ENCODE measurements at places on chromosomes 7 and 10.

GRCh38 chr7:96157856-96158255 is 164.0 kb downstream of the SLC25A13 start:
- no peak overlapping the region for H3K27ac ChIP-seq
- H3K27me3 ChIP-seq: no peaks in the 10 kb centered on the region
- H3K4me1 ChIP-seq: no peaks in the 10 kb centered on the region
- H3K4me3 ChIP-seq: no peak overlapping the region

DNA sequence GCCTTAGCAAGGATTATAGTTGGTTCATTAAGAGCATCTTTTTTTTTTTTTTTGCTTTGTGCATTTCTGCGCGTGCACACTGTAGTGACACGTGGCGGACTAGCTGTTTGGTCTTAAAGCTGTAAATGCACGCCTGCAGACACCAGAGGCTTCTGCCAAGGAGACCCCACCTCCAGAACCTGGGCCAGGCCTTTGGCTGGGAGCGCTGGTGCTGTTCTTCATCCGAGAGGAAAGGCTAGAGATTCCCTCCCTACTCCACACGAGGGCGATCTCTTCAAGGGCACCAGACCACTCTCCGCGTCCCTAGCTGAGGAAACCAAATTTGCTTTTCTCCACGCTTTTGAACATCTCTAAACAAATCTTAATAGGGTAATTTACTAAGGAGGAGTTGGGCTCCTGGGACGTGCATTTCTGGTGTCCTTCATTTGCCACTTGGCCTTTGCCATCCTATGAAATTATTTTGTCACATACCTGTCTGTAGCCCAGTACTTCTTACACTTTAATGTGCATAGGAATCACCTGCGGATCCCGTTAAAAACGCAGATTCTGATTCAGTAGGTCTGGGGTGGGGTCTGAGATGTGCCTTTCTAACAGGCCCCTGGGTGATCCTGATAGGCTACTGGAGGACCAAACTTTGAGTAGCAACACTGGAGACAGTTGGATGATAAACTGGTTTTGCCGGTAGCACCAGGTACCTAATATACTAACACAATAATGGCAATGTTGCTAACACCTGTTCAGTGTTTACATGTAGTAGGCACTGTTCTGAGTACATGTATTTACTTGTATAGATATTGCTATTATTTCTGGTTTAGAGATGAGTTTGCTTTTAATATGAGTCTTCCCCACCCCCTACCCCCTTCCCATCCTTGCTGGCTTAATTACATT is 1.3 kb upstream of the SLC26A5 start:
- H3K4me1 ChIP-seq: peaks cover 7% of the 10 kb centered on the region
- no peak overlapping the region for H3K4me3 ChIP-seq
- H3K27me3 ChIP-seq: peaks cover 24% of the 10 kb centered on the region
- H3K36me3 ChIP-seq: no peaks in the 10 kb centered on the region
- no peak overlapping the region for H3K27ac ChIP-seq
- no peak for DNase-seq

DNA sequence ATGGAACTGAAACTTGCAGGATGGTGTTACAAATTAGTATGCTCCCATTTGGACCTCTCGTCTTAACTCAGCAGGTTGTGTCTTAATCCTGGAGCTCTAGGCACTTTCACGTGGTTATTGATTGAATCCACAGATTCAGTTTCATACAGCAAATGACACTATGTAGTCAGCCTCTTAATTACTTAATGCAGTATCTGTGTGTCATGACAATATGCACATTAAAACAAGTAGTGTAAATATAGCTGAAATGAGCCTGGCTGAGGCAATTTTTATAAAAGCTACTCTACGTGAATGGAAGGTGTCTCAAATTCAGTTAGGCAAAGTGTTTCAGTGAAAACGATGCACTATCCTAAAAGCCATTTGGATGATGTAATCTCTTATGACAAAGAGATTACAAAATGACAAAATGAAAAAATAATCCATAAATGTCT is 86.8 kb downstream of the CD36 start:
- no peak overlapping the region for H3K4me3 ChIP-seq
- no peaks in the 10 kb centered on the region for H3K36me3 ChIP-seq
- no peak overlapping the region for H3K27ac ChIP-seq
- H3K27me3 ChIP-seq: no peaks in the 10 kb centered on the region
- DNase-seq: no peak

DNA sequence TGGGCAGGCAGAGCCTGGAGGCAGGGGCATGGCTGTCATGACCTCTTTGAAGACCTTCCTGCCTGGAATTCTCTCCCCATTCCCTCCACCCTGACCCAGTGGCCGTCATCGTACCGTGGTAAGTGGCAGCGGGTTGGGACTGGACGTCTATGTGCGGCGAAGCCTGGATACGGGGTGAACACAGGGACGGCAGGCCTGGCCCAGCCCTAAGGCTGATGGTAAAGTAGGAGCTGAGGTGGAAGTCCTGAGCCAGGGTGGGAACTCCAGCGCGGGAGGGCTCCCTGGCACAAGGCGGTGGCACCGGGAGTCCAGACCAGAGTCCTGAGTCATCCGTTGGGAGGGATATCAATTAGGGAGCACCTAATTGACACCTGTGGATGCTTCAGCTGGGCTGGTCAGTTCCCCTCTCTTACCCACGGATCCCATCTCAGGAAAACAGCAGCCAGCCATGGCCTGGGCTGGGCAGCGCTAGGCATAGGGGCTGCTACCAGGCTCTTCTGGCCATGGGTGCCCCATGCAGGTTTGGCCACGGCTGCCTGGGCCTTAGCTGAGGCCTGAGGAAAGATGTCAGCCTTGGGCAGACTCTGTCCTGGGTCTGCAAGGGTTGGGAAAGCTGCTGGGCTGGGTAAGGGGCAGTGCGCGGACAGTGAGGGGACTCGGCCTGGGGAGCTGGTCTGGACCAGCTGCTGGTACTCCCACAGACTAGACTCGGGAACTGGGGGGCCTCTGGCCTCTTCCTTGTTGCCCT is 3.3 kb downstream of the PPIF start:
- peaks cover 27% of the 10 kb centered on the region for H3K4me1 ChIP-seq
- H3K27me3 ChIP-seq: no peaks in the 10 kb centered on the region
- no peak overlapping the region for H3K4me3 ChIP-seq
- H3K27ac ChIP-seq: no peak overlapping the region

- H3K27ac ChIP-seq: no peak overlapping the region
- H3K36me3 ChIP-seq: no peaks in the 10 kb centered on the region
- no peak for DNase-seq
These were observed 110.2 kb downstream of the TMEM26 start for GRCh38 chr10:61342858-61343572.

- no peaks in the 10 kb centered on the region for H3K36me3 ChIP-seq
- DNase-seq: no peak
- H3K4me3 ChIP-seq: no peak overlapping the region
- no peaks in the 10 kb centered on the region for H3K27me3 ChIP-seq
These were observed 8.6 kb downstream of the TSPAN13 start for GRCh38 chr7:16762177-16762576.

- H3K36me3 ChIP-seq: peaks cover 41% of the 10 kb centered on the region
- H3K27ac ChIP-seq: no peak overlapping the region
- no peak for DNase-seq
- no peaks in the 10 kb centered on the region for H3K27me3 ChIP-seq
- H3K4me3 ChIP-seq: no peak overlapping the region
- peaks cover 2% of the 10 kb centered on the region for H3K4me1 ChIP-seq
These were observed 7.2 kb downstream of the ZKSCAN1 start for GRCh38 chr7:100022621-100023020.

- no peak for DNase-seq
- H3K4me1 ChIP-seq: no peaks in the 10 kb centered on the region
- no peaks in the 10 kb centered on the region for H3K27me3 ChIP-seq
- H3K4me3 ChIP-seq: no peak overlapping the region
- H3K36me3 ChIP-seq: no peaks in the 10 kb centered on the region
These were observed 284.0 kb upstream of the RNF32 start for GRCh38 chr7:156356551-156356950.

- H3K4me1 ChIP-seq: peaks cover 20% of the 10 kb centered on the region
- no peak overlapping the region for H3K27ac ChIP-seq
- DNase-seq: no peak
- peak overlapping the region; percentile 35 for H3K4me3 ChIP-seq
- H3K36me3 ChIP-seq: no peaks in the 10 kb centered on the region
These were observed 882 bp downstream of the DLX6 start for GRCh38 chr7:97006055-97006815.

DNA sequence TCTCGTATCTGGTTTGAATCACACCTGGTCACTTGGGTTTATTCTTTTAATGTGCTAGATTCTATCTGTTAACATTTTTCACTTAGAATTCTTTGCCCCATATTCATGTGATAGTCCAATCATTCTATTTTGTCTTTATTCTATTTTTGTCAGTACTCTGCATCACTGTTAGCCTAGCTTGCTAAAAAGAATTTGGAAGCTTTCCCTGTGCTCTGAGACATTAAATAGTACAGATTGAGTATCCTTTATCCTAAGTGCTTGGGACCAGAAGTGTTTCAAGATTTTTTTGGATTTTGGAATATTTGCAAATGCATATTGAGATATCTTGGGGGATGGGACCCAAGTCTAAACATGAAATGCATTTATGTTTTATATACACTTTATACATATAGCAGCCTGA is 51.0 kb downstream of the RALA start:
- H3K4me3 ChIP-seq: no peak overlapping the region
- H3K36me3 ChIP-seq: no peaks in the 10 kb centered on the region
- no peaks in the 10 kb centered on the region for H3K4me1 ChIP-seq

- H3K36me3 ChIP-seq: no peaks in the 10 kb centered on the region
- H3K27ac ChIP-seq: no peak overlapping the region
- DNase-seq: no peak
- H3K27me3 ChIP-seq: no peaks in the 10 kb centered on the region
These were observed 160.0 kb downstream of the NEBL start for GRCh38 chr10:20737107-20737506.

DNA sequence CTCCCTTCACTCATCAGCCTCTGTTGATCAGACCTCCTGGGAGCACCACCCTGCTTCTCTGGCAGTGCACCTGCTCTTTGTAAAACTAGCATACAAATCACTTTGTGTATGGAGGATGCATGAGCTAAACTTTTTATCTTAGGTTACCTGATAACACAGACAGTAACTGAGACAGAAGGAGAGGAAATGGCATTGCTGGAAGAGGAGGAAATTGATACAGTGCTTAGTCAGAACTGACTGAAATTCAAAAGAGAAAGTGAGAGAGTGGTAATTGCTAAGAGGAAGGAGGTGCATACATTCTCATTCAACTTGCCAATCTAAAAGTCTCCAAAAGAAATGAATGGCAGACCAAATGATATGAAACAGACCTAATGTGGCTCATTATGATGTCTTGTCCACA is 1120.7 kb downstream of the GATA3 start:
- H3K27me3 ChIP-seq: no peaks in the 10 kb centered on the region
- no peak overlapping the region for H3K27ac ChIP-seq
- H3K4me1 ChIP-seq: no peaks in the 10 kb centered on the region
- H3K36me3 ChIP-seq: no peaks in the 10 kb centered on the region
- H3K4me3 ChIP-seq: no peak overlapping the region

GRCh38 chr7:141456298-141456697 is 94.9 kb upstream of the AGK start:
- H3K27ac ChIP-seq: no peak overlapping the region
- no peaks in the 10 kb centered on the region for H3K36me3 ChIP-seq
- H3K4me3 ChIP-seq: no peak overlapping the region
- H3K27me3 ChIP-seq: no peaks in the 10 kb centered on the region
- H3K4me1 ChIP-seq: no peaks in the 10 kb centered on the region

DNA sequence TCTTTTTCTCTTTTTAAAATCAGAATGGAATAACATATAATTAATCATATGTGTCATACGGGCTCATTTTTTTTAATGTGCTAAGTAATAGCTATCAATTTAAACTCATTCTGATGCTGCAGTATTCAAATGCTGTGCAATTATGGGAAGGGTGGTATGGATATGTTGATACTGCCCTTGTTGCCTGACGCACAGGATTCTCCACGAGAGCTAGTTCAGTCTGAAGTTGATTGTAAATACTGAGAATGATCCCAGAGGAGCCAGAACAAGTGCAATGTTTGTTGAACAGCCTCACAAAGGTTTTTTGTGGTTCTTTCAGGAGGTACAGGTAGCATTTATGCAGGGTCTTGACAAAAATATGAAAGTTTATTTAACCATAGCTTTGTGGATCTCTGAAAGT is 13.4 kb downstream of the NPY start:
- DNase-seq: no peak
- H3K4me1 ChIP-seq: no peaks in the 10 kb centered on the region
- no peaks in the 10 kb centered on the region for H3K27me3 ChIP-seq
- no peak overlapping the region for H3K4me3 ChIP-seq
- no peaks in the 10 kb centered on the region for H3K36me3 ChIP-seq

DNA sequence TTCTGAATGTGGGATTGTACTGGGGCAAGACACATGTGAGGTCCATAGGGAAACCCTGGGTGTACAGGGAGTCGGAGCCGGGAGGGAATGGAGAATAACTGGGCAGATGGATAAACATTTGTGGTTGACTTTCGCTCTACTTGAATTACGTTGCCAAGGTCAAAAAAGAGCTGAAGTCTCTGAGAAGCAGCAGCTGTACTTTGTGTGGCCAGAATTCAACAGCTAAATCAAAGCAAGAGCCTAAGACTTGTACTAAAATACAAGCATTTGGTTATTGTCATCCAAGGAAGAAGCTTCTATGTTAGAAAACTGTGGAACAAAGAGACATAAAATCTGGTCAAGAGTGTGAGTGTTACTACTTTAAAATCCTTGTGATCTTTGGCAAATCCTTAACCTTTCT is 457.2 kb downstream of the ARL4A start:
- DNase-seq: no peak
- H3K27me3 ChIP-seq: no peaks in the 10 kb centered on the region
- H3K27ac ChIP-seq: no peak overlapping the region
- no peak overlapping the region for H3K4me3 ChIP-seq

GRCh38 chr7:95531605-95532219 is 46.0 kb downstream of the ASB4 start:
- no peaks in the 10 kb centered on the region for H3K27me3 ChIP-seq
- no peak overlapping the region for H3K27ac ChIP-seq
- H3K4me3 ChIP-seq: no peak overlapping the region
- H3K36me3 ChIP-seq: no peaks in the 10 kb centered on the region
- no peak for DNase-seq

- no peak overlapping the region for H3K4me3 ChIP-seq
- no peak overlapping the region for H3K27ac ChIP-seq
- H3K4me1 ChIP-seq: no peaks in the 10 kb centered on the region
- no peak for DNase-seq
These were observed 763.3 kb downstream of the SORCS1 start for GRCh38 chr10:106401161-106401560.

DNA sequence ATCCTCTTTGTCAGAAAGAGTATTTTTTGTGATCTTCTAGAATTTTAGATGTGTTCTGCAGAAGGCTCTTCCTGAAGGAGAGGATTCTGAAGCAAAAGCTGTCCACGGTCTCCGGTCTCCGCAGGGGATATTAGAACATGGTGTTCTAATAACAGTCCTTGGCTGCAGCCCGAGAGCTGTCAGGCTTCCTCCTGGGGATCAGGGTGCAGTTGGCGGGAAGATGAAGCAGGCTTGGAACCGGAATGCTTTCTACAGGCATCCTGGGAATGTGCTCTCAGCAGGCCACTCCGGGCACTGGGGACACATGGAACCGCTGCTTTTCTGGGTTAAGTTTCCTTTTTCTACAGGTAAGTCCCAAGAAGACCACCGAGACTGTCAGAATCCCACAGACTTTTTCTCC is 118.6 kb upstream of the PARD3 start:
- no peaks in the 10 kb centered on the region for H3K4me1 ChIP-seq
- H3K27ac ChIP-seq: no peak overlapping the region

Measured in effector memory CD4-positive, alpha-beta T cell (primary cell).